ENCODE measurements at places on chromosomes 1 and 21.

DNA sequence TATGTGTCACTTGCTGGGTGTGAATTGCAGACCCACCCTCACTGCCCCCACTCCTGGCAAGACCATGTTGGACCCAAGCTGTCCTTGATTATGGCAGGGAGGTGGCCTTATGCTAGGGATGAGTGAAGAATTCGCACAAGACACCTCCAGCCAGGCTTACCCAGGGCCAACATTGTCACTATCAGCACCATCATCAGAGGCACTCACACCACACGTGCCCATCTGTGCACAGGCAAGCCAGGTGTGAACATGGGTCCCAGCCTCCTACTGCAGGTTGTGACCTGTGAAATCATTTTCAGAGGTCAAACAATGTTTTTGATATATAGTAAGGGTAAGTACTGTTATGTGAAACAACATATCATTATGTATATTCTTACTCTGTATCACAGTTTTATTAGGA lies 20.3 kb upstream of the RGS8 start:
- DNase-seq = no peak

DNA sequence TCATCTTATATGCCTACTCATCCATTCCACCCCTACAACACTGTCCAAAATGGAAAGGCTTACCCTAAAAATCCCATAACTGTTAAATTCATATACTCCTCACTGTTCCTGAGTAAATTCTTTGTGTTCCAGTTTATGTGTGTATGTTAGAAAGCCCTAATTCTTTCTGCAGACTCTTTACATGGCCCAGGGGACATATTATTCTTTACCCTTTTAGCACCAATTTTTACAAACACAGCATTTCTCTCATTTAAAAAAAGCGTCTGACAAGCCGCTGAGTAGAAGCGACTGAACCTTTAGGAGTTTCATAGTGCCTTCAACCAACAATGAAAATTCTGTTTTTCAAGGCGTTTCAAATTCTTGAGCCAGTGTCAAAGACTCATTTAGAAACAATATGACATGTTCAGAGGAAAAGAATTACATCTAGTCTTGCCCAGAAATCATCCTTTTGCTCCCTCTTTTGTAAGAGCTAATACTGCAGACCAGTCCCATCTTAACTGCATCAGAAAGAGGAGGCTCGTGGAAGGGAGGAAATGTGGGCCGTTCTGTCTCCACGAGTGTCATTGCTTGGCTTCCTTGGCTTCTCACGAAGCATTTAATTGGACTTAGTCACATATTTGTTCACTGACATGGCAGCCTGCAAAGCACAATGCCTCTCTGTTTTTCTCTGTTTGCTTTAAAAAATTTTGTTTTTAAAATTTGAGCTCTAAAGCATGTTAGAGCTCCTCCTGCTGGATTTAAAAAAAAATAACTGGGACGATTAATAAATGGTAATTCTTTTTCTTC lies 21.3 kb upstream of the C1orf105 start:
- DNase-seq = peak; percentile 78

DNA sequence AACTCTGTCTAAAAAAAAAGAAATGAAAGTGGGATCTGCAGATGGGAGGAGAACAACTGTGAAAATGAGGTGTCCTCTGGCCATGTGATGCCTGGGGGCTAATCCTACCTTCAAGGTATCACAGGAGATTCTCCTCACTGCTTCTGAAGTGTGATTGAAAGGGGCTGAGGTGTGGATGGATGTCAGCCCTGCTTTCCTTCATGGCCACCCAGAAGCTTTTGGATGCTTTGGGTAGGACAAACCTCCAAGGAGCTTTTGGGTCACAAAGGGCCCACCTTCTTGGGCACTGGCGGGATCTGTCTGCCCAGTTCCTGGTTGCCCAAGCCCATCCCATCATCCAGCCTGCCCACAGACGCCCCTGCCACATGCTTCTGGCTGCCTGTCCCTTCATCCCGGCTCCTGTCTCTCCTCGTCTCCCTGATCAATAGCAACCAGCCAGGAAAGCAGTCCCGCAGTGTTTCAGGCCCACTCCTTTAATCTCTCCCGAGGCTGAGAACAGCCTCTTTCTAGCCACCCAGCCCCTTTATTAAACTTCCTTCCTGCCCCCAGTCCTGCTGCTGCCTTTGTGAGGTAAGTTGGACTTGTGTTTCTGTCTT lies 87.2 kb downstream of the MAN1C1 start:
- no peak for DNase-seq

- no peak for DNase-seq
Measured at GRCh38 chr1:196382383-196382782, 225.9 kb downstream of the KCNT2 start.

- no peak for DNase-seq
Measured at GRCh38 chr1:5492846-5493245, 499.4 kb downstream of the NPHP4 start.

DNA sequence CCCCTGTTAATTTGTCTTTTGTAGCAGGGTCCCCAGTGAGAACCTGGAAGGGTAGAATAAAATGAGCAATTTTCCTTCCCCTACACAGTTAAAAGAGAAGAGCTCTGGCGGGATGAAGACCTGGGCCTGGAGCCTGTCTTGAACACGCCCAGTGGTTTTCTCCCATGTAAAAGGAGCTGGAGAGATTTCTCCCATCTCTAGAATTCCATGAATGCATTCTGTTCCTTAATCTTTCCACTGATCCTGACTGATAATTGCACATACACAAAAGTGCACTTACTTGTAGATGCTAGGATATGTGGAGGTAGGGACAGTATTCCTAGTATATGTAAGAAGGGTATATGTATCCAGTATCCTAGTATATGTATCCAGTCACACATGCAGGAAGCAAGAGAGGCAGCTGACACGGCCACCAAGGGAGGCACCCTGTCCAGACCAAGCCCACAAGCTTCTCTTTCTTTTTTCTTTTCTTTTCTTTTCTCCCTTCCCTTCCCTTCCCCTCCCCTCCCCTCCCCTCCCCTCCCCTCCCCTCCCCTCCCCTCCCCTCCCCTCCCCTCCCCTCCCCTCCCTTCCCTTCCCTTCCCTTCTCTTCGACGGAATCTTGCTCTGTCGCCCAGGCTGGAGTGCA lies 11.9 kb upstream of the PKNOX1 start:
- no peak for DNase-seq

- DNase-seq = no peak
Measured at GRCh38 chr1:226489718-226490425, 58.7 kb upstream of the STUM start.

DNA sequence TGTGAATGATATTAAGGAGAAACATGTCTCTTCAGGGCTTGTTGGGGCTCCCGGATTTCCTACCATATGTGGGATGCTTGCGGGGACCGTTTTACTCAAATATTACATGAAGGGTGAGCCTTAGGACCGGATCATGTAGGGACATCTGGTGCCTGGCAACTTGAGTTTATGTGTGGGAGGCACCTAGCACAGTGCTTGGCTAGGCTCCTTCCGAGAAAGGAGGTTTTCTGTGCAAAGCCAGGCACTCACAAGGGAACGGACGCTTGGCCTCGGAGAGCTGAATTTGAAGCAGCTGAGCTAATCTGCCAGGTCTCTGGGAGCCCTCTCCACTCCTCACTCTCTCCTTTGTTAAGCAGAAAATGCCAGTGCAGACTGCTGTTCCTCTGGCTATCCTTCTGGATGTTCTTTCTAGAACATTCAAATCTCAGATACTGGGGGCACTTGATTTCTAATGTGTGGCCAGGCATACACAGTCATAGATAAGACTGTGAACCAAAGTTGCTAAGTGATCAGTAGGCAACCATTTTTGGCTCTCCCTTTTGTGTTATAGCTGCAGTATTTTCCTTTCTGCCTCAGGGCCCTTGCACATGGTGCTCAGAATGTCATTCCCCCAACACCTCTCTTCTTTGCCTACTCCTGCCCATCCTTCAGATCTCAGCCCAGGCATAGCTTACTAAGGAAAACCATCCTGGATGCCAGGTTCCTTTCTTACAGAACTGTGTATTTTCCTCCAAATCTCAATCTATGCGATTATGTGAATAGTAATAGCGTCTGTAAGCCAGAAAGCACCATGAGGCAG lies 216.6 kb upstream of the CSF3R start:
- DNase-seq = no peak

- DNase-seq = no peak
Measured at GRCh38 chr1:9503001-9503675, 36.1 kb upstream of the SLC25A33 start.

DNA sequence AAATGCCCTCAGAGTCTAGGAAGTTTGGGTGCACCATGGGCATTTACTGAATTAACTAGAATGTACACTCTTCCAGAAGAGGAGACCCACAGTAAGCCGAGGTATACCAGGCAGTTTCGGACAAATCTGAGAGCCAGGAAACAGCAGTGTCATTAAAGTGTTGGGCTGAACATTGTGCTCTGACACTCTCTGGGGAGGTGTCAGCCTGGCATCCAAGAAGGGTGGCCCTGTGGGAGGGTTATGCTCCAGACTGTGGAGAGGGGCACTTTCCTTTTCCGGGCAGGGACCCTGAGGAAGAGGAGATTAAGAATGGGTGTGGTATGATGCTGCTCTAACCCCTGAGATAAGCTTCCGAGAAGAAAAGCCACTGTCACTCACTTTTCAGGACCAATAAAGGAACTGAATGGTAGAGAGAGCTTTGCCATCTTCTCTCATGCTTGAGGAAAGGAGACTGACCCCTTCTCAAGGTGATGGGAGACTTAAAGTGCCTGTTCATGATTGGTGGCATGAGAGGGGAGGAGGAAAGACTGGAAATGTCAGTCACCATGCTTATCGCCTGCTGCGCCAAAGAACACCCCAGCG lies 98.2 kb downstream of the UCK2 start:
- no peak for DNase-seq

All from ovary (tissue), 10 donors.